ENCODE measurements at places on chromosomes 13 and 19.
A peak's percentile ranks its signal among the peaks of the same experiment; 100 is the strongest.

DNA sequence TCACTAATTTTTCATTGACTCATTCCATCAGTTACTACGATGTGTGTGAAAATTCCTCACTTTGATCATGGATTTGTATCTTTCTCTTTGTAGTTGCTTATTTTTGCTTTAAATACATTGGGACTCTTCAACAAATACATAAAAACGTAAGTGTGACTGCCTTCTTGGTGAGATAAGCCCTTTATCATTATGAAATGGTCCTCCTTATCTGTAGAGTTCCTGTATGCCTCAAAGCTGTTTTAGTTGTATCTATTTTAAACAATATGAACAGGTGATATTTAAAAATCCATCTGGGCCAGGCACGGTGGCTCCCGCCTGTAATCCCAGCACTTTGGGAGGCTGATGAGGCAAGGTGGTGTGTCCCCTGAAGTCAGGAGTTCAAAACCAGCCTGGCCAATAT lies 11.3 kb downstream of the DCUN1D2 start:
- no peak for DNase-seq

DNA sequence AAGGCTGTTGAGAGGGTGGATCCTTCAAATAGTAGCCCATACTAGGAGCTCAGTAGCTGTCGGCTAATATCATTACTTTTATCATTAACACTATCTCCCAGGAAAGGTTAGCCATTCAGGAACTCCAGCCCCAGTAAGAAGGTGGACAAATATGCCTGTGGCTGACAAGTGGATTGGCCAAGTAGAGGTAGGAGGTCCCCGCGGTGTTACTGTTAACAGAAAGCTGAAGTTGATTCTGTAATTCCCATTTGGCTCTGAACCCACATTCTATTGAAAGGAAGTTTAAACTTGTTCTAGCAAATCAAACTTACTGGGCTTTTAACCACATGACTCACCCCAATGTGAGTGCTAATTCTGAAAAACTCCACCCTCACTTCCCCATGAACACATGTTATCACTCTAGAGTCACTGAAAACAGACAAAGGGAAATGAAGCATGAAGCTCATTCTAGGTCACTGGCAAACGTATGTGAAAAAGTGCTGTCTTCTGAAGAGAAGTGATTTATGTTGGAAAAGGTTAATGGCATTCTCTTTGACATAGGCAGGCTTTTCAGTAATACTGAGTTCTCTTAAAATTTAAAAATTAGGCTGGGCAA lies 273.5 kb downstream of the FGF14 start:
- DNase-seq, result peak; percentile 94

- peak; percentile 85 for DNase-seq
These were observed 35.6 kb upstream of the TFDP1 start for GRCh38 chr13:113548778-113549621.

DNA sequence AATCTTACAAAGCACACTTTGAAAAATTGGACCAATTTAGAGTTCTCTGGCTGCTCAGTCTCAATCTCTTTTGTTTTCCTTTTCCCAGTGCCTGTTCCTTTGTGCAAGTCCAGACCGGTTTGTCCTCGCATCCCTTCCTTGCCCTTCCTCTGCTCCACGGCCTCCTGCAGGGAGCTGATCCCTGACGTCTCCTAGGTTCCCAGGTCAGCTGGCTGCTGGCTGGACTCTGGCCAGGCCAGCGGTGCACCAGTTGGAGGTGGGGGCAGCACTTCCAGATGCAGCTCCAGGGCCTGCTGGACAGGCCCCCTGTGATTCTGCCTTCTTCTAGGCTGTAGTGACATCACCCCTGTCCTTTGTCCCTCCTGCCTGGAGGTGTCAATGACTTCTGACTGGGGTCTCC lies 44.0 kb upstream of the KPNA3 start:
- peak; percentile 60 for DNase-seq

GRCh38 chr13:25281935-25282332 lies 5.4 kb downstream of the MTMR6 start:
- no peak for DNase-seq

GRCh38 chr13:81602241-81602640 lies 1261.3 kb upstream of the SPRY2 start:
- DNase-seq, result no peak

DNA sequence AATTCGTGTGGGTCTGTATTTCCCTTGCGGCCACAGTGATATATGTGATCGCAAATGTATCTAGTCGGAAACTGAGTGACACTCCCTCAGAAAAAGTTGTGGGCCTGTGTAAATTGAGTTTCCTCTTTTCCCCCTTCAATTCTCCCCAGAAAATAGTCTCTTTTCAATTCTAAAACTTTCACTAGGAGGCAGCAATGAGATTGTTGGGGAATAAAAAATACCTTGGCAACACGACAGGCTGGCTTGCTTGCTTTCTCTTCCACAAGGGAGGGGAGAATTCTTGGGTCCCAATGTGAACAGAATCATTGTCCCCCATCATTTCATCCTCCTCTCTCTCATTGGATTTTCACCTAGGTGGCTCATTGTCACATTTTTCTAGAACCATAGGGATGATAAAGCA lies 3.7 kb upstream of the SOX21 start:
- DNase-seq, result no peak

GRCh38 chr19:54100561-54100960 lies at the start of gene OSCAR:
Gene OSCAR, minus strand, starts transcription at chr19:54100803. Its CDS starts 11 bp downstream, at chr19:54100792.
- DNase-seq, result no peak

GRCh38 chr19:35100588-35101533 lies 14.8 kb upstream of the FXYD3 start:
- DNase-seq, result no peak

DNA sequence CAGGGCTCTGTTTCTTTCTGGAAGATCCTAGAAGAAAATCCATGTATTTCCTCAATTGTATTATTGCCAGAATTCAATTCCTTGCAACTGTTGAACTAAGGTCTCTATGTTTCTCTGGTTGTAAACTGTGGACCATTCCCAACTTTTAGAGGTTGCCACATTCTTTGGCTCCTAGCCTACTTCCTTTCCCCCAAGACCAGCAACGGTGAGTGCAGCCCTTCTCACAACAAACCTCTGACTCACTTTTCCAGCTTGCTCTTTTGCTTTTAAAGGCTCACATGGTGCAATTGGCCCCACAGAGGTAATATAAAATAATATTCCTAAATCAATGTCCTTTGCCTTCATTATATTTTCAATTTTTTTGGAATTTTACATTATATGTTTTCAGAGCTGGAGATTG lies 371.3 kb downstream of the SLITRK5 start:
- DNase-seq, result no peak

- DNase-seq, result no peak
These were observed 1.3 kb upstream of the PCDH9 start for GRCh38 chr13:67231289-67232000.

GRCh38 chr13:27792393-27793218 lies at the start of gene GSX1:
Gene GSX1, plus strand, starts transcription at chr13:27792483. Its CDS starts 208 bp downstream, at chr13:27792691.
- DNase-seq, result no peak

GRCh38 chr19:493391-494170 lies 2.7 kb upstream of the MADCAM1 start:
- no peak for DNase-seq

GRCh38 chr13:62014299-62014698 lies 598.6 kb upstream of the PCDH20 start:
- peak; percentile 48 for DNase-seq

GRCh38 chr19:41218615-41219507 lies at the start of gene AXL:
Gene AXL, plus strand, starts transcription at chr19:41219223. Its CDS starts 170 bp downstream, at chr19:41219393.
- DNase-seq, result no peak

- no peak for DNase-seq
These were observed 870 bp downstream of the SPIB start for GRCh38 chr19:50419580-50420035.

DNA sequence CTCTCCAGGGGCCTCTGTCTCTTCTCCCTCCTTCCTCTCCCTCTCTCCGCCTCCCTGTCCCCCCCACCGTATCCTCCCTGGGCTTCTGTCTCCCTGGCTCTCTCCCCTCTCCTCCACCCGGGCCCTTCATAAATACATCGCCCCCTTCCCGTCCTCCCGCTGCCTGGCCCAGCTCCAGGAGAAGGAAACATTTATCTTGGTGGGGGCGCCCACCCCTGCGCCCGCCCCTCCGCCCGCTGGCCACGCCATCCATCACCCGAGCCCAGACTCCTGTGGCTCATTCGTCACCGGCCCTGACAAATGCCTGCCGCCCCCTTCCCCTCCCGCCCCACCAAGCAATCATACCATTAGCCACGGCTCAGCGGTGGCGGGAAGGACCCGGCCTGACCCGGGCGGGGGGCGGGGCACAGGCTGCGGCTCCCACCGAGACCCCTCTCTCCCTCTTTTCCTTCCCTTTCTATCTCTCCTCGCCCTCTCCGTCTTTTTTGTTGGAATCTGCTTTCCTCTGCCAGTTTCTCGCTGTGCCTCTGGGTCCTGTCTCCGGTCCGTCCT lies 2.6 kb upstream of the MEIS3 start:
- DNase-seq, result no peak

GRCh38 chr13:113166681-113167080 lies 8.2 kb downstream of the PROZ start:
- DNase-seq, result peak; percentile 13

DNA sequence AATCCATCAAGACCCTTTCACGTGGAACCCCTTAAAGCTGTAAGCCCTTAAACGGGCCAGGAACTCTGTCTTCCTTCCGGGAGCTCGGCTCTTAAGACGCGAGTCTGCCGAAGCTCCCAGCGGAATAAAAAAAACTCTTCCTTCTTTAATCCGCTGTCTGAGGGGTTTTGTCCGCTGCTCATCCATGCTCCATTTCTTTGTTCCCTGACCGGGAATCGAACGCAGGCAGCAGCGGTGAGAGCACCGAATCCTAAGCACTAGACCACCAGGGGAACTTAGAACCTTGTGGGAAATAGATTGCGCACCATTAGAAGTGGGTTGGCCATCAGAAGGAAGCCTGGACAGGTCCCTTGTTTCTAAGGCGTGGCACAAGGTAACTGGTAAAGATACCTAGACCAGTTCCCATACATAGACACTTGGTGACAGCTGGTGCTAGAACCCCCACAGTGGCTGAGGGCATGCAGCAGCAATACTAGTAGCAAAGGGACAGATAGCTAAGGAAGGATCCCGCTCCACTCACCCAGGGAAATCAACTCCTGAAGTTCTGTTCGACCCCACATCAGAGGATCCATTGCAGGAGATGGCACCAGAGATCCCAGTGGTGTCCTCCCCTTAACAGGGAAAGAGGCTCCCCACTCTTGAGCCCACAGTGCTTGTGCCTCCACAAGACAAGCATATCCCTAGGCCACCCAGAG lies 1.5 kb upstream of the RGCC start:
- no peak for DNase-seq

GRCh38 chr13:110819203-110820014 lies 95.5 kb downstream of the ANKRD10 start:
- peak; percentile 77 for DNase-seq

Measured in NCI-H1417 (cell line).